Stimulated activated CD8-positive, alpha-beta memory T cell treated with anti-CD3 and anti-CD28 coated beads, Interleukin-4, amount 100 ng/mL, for 4 hours (primary cell): ENCODE measurements at places on chromosomes 5 and 9.

GRCh38 chr9:92961627-92962302, 14.4 kb downstream of the FGD3 start:
- no peak for DNase-seq

- DNase-seq: no peak
Measured at GRCh38 chr5:80516826-80517225, 28.9 kb downstream of the FAM151B start.

DNA sequence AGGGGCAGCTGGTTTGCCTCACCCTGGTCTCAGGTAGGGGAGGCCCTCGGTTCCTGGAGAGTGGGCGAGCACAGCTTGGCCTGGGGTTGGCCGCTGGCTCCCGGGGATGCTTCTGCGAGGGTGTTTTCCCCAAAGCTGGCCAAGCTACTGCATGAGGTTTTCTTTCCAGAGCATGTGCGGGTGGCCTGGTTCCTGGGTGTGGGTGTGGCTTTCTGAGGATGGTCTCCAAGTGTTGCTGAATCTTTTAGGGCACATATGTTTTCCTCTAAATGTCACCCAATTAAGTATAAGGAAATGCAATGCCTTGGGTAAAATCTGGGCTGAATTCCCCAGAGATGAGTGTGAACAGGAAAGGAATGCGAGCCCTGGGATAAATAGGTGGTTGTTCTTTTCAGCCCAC, 115.8 kb upstream of the ICE1 start:
- no peak for DNase-seq

DNA sequence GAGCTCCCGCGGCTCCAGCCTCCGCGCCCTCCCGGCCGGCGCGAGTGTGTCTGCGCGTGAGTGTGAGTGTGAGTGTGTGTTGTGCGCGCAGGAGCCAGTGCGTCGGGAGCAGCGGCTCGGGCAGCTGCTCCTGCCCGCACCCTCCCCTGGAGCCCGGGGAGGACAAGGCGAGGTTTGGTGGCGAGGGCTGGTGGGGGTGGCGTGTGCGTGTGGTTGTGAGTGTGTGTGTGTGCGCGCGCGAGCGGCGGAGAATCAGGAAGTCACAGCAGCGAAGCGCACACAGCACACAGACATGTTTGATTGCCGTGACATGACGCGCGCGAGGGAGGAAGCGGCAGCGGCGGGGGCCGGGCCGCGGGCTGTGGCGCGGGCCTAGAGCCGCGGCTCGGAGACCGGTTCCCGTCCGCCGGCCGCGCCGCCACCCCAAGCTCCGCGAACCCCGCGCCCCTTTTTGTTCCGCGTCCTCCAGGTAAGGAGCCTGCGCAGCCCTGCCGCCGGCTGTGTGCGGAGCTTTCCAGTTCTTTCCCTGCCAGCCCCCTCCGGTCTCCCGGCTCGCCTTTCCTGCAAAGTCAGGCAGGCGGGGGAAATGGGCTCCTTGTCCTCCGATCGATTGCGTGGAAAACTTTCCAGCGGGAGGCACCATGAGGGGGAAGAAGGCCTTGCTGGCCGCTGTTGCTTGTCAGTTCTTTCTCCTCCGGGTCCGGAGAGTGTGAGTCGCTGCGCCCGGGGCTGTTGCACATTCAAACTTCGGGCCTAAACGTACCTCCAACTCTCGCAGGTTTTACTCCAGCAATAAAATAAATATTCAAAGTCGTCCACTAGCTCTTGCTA, 2.4 kb downstream of the SMARCA2 start:
- peak; percentile 35 for DNase-seq

- no peak for DNase-seq
Measured at GRCh38 chr5:107501965-107502675, 168.6 kb downstream of the EFNA5 start.

DNA sequence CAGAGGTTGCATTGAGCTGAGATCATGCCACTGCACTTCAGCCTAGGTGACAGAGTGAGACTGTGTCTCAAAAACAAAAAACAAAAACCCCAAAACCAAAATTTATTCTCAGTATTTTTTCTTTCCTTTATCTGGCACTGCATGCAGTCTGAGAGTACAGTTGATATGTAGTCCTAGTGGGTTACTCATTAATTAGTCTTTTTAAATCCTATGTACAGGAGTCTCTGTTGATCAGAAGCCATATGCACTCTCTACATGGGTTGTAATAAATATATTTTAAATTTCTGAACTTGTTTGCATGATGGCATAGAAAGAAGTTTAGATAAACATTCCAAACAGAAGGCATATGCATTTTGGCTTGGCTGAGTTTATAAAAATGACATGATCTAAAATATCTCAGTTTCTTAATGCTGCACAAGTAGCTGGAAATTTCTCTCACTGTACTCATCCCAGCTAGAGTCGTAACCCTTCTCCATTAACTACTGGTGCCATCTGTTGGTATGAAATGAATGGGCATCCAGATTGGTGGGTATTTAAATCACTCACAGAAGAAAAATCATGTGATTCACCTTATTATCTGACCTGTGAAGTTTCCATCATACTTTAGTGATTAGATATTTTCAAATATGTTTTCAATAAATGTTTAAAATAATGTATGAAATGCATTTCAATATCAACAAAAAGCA, 284.8 kb downstream of the CTNND2 start:
- no peak for DNase-seq

DNA sequence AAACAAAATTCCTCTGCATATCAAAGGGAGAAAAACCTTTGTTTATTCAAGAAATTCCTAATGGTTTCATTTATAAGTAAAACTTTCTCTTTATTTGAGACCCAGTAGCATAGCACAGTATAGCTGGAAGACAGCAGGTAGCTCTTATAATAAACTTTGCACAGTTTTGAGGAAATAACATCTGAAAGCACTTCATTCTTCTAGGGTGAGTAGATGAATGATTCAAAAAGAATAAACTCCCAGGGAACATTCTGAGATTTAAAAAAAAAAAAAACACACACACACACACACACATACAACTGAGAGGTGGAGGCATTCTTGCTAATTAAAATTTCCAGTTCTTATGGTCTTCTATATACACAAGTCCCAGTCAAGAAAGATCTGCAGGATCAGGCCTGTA, 197.3 kb downstream of the BNC2 start:
- DNase-seq: no peak

GRCh38 chr9:98986866-98987651, 43.4 kb downstream of the COL15A1 start:
- no peak for DNase-seq

DNA sequence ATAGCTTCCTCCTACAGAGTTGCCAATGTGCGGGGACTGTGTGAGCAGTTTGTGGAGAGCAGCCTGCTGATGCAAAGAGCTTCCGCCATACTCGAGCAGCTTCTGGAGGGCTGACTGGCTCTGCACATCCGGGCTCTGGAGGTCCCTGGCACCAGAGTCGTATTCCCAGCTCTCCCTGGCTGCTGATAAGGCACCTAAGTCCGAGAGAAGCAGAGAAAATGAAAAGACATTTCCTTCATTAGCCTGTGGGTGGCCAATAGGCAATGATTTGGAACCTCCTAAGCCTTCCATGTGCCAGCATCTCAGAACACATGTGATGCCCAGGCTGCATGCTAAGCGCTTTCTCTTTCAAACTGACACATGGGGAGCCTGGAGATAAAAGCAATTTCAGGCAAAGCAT, 94.3 kb downstream of the TSSK1B start:
- DNase-seq: no peak

DNA sequence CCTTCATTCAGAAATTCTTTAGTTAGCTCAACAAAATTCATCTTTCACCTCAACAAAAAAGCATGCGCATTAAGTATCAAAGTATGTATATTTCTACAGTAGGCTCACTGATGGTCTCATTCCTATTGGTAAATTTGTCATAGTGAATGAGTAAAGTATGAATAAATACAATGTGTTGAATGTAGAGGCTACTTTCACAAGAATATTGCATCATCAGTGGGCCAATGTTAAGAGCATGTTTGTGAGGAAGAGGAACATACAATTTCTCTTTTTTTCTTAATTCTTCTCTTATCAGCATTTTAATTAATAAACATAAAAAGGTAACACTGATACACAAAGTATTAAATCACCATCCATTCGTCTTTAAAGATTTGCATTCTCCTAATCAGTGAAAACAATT, 505.1 kb downstream of the CETN3 start:
- DNase-seq: no peak

- DNase-seq: no peak
Measured at GRCh38 chr5:89313804-89314588, 431.0 kb upstream of the MEF2C start.

- DNase-seq: no peak
Measured at GRCh38 chr5:36836831-36837230, 39.7 kb upstream of the NIPBL start.

- no peak for DNase-seq
Measured at GRCh38 chr5:171906703-171907590, 99.5 kb downstream of the FBXW11 start.

DNA sequence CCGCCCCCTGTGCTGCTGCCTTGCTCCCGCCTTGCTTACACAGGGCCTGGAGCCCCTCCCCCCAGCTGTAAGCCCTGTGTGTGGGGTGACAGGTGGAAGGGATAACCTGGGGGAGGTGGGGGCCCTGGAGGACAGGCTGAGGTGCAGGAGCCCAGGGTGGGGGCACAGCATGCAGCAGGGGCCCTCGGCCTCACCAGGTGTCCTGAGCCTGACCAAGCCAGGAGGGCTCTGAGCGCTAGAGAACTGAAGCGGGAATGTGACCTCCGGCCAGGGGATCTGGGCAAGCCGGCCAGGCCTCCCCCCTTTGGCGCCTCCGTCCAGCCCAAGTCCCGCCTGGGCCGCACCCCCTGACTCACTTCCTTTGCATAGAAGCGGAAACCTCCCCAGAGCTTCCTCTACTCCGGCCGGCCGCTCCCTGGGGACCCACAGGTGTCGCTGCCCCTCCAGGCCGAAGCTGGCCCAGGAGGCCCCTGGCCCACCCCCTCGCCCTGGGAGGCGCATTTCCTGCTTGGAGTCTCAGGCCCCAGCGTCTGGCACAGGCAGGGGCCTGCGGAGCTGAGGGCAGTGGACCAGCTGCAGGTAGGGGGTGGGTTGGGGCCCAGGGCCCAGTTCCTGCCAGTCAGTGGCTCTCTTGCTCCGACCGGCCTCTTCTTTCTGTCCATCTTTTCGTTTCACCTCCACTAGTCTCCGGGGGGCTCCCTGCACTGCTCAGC, at the start of gene TOR4A:
Gene TOR4A, plus strand, starts transcription at position 398 of the 713 bp plus-strand sequence. CDS start 964 bp downstream, outside the sequence.
- no peak for DNase-seq

- no peak for DNase-seq
Measured at GRCh38 chr5:142872217-142872616, 102.0 kb downstream of the ARHGAP26 start.

- no peak for DNase-seq
Measured at GRCh38 chr5:95327211-95327610, 42.3 kb upstream of the MCTP1 start.

DNA sequence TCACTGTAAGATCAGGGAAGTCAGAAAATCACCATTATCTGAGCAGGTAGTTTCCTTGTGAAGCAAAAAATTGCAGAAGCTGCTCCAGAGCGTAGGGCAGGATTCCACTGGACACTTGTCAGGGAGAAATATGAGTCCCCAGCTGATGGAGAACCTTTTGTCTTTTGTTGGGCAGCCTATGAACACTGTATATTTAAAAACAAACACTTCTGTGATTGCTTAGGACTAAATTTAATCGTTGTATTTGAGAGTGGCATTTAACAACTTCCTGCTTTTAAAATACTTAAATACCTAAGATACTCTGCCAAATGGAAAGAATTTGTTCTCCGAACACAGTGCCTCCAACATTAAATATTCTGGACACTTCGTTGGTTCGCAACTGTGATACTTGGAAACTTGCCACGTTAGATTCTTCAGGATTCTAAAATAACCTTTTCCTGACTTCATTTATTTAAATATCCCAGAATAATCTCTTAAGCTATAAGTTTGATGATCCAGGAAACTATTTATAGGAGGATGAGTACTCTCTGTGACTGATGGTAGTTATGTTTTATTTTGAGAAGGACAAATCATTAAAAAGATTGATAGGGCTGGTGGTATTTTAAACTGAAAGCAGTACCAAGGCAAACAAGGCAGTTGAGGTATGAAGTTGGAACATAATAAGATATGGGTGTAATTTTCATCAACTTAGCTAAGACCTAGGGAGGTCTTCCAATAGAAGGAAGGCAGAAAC, 2.7 kb upstream of the HSPA4 start:
- no peak for DNase-seq

DNA sequence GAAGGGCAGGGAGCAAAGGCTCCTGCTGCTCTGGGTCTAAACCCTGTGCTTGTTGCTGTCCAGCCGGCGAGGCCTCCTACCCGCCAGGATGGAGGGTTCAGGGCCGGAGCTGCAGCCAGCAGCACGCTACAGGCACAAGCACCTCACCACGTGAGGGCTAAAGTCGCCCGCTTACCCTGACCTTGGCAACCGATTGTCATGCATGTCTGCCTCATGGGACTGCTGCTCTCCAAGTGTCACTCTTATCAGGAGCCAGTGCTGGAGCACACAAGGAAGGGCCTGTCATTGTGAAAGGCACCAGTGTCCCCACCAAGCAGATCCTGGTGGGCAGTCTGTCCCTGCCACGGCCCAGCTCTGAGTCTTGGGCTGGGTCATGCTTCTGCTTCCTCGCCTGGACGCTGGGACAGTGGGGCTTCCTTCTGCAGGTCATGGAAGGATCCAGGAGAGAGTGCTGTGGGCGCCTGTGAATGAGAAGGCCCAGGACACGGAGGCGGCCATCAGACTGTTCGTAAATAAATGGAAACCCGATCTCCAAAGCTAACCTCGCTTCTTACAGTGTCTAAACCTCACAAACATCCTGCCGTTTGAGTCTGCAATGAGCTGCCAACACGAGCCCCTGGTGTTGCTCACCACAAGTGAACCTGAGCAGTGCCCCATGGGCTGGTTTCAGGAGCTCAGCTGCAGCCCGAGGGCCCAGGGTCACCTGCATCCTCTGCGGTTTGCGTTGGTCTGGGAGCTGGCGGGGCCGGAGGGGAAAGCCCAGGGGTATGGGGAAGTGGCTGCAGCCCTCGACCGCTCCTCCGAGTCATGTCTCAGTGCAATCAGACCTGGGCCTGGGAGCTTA, 58.2 kb upstream of the RXRA start:
- DNase-seq: no peak

GRCh38 chr5:114360816-114361723, 800 bp upstream of the KCNN2 start:
- DNase-seq: no peak

- DNase-seq: no peak
Measured at GRCh38 chr5:137703565-137703964, 32.3 kb downstream of the KLHL3 start.

GRCh38 chr9:29437526-29437925, 1864.2 kb upstream of the C9orf72 start:
- no peak for DNase-seq

GRCh38 chr5:122218778-122219177, 89.4 kb downstream of the ZNF474 start:
- DNase-seq: no peak
